HL-60 (cell line): ENCODE measurements at places on chromosomes 2 and 18.

GRCh38 chr2:72084584-72084976 lies 63.1 kb downstream of the CYP26B1 start:
- DNase-seq = no peak

GRCh38 chr18:47528343-47528742 lies 276.9 kb upstream of the SKOR2 start:
- DNase-seq = peak; percentile 1

GRCh38 chr2:103132536-103133217 lies 370.8 kb downstream of the TMEM182 start:
- no peak for DNase-seq

- no peak for DNase-seq
Observed at GRCh38 chr2:174339561-174340399, 5.0 kb downstream of the SP9 start.

- no peak for DNase-seq
Observed at GRCh38 chr18:9025091-9025838, 77.2 kb upstream of the NDUFV2 start.

- DNase-seq = no peak
Observed at GRCh38 chr2:161436411-161436810, 20.3 kb downstream of the TBR1 start.

DNA sequence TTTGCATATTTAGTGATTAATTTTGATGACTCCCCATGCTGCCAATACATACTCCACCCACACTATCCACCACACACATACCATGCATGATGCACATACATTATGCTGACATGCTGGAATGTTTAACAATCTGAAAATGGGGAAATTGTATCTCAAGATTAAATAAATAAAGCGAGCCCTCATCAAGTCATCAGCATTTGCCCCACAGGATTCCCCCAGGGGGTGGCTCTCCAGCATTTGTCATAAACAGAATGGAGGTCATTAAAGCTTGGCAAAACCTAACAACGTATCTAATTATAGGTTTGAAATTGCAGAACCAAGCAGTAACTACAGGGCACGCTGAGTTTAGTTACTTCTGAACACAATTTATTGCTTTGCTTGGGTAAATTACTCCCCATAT lies 141.2 kb upstream of the TACR1 start:
- no peak for DNase-seq

DNA sequence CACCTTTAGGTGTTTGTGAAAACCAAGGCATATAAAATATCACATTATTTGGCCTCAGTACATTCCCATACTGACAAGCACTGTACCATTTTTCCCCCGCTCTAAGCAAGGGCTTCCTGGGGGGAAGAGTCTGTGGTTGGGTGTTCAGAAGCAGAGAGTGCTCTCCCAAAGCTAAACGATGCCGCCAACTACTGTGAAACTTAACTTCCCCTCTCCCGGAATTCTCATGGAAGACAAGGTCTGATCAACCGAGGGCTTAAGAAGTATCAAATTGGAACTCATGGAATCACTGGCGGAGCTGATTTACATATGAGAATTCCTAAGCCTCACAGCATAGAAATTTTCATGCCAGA lies 433 bp upstream of the MFF start:
- no peak for DNase-seq

DNA sequence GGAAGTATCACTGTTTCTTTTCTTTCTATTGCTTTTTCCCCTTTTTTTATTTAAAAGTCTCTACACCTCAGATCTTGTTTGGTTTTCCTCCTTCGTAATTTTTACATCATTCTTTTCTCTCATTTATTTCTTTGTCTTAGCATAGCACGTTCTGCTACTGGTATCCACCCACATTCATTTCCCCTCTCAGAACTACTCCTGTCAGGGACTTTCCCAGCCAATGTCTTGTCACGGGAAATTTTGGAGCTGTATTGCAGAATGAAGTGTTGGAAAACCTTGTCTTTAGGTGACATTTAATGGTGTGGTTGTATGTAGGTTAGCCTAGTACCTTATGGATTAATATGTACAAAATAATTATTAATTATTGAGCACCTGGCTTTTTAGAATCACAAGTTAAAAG lies 34.0 kb downstream of the TTLL4 start:
- no peak for DNase-seq

- no peak for DNase-seq
Observed at GRCh38 chr18:45522371-45522770, 92.9 kb upstream of the SLC14A2 start.

- no peak for DNase-seq
Observed at GRCh38 chr2:226135861-226136548, 663.6 kb downstream of the IRS1 start.

- DNase-seq = no peak
Observed at GRCh38 chr18:51076503-51076902, 46.5 kb downstream of the SMAD4 start.

GRCh38 chr2:232878855-232879617 lies 9.0 kb downstream of the SNORC start:
- no peak for DNase-seq

GRCh38 chr2:173830170-173830569 lies 135.0 kb downstream of the SP3 start:
- no peak for DNase-seq

- no peak for DNase-seq
Observed at GRCh38 chr18:58175122-58175785, 131.2 kb downstream of the NEDD4L start.

- DNase-seq = no peak
Observed at GRCh38 chr2:216922175-216922780, 62.4 kb upstream of the TNP1 start.

DNA sequence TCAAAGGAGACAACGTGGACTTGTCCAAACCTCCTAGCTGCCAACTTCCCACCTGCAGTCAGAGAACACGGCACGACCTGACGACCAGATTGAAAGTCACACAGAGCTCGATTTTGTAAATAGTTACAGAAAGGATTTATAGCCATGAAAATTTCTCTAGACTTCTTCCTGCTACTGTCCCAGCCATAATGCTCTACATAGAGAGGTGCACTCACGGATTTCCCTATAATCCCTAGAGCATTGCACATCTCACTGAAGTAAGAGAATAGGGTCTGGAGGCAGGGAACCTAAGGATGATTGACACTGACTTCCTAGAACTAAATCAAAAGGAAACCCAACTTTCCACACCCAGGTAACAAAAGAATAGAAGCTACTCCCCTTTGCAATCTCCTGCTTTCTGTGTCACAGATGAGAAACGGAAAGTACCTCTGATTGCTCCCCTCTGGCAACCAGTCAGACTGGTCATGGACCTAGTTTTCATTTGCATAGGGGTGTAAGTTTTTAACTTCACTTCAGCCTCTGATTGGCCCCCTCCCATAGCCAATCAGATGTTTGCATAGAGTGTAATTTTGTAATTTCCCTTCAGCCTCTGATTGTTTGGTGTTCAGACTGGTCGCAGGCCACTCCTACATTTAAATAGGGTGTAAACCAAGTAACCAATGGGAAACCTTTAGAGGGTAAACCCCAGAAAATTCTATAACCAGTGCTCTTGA lies 58.6 kb upstream of the FBXO11 start:
- DNase-seq = no peak

DNA sequence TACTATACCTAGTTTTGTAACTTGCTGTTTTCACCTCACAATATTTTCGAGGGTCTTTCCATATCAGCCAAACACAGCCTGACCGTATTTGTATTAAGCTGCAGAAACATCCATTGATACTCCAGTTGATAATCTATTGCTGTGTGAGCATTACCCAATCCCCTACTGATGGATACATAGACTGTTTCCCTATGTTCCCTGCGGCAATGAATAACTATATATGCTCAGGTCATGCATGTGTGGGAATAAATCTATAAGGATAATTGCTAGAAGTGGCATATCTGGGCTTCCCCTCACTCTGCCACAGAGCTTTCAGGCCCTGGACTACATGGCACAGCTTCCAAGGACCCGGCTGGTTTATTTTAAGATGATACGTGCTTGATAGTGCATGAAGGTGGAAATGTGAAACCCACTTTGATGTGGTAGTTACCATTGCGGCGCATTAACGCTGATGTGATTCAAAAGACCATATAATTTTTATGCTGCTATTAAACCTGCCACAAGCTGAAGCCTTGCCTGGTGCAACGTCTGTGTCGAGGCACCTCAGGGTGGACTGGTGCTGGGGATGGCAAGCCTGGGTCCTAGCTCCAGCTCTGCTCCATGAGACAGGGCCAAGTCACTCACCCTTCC lies 130.8 kb upstream of the MSH6 start:
- DNase-seq = no peak
